ENCODE measurements at places on chromosomes 12 and 14. TPM values are rescaled to one million over a fixed set of nuclear protein-coding genes. Genes with fewer than 3 reads are reported as not detected.

DNA sequence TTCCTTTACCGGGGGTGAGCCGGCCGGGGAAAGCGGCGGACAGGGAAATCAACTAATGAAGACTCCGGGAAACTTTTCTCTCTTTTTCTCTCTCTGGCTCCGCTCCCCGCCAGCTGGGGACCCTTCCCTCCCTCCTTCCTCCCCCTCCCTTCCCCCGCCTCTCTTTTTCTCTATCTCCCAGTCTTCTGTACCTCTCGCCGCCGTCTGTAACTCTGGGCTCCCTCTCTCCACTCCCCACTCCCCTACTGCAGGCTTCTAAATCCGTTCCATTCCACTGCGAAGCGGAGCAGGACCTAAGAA lies 6.9 kb upstream of the HOXC11 start:
- H3K27me3 ChIP-seq = peaks cover 77% of the 10 kb centered on the region
- H3K27ac ChIP-seq = no peak overlapping the region
- H3K4me1 ChIP-seq = peaks cover 21% of the 10 kb centered on the region
- H3K4me3 ChIP-seq = no peak overlapping the region
- H3K36me3 ChIP-seq = no peaks in the 10 kb centered on the region

The WASHC3 gene
- total RNA-seq = 51.0 TPM

The ARHGEF25 gene
- total RNA-seq = 0.29 TPM

GRCh38 chr12:19641235-19642080 lies 202.2 kb downstream of the AEBP2 start:
- DNase-seq = no peak
- no peaks in the 10 kb centered on the region for H3K36me3 ChIP-seq
- no peak overlapping the region for H3K27ac ChIP-seq
- H3K4me3 ChIP-seq = no peak overlapping the region
- H3K4me1 ChIP-seq = no peaks in the 10 kb centered on the region
- no peaks in the 10 kb centered on the region for H3K27me3 ChIP-seq

GRCh38 chr14:93994919-93995682 lies 2.0 kb upstream of the CCDC197 start:
- H3K27me3 ChIP-seq = no peaks in the 10 kb centered on the region
- H3K4me1 ChIP-seq = no peaks in the 10 kb centered on the region
- no peaks in the 10 kb centered on the region for H3K36me3 ChIP-seq
- no peak overlapping the region for H3K27ac ChIP-seq

The IL22 gene
- total RNA-seq = not detected

The DNAJC22 gene
- total RNA-seq = not detected

GRCh38 chr14:71610797-71611196 lies 321.4 kb upstream of the RGS6 start:
- H3K27ac ChIP-seq = no peak overlapping the region
- H3K36me3 ChIP-seq = no peaks in the 10 kb centered on the region
- no peaks in the 10 kb centered on the region for H3K4me1 ChIP-seq
- no peak for DNase-seq
- H3K4me3 ChIP-seq = no peak overlapping the region

All from naive thymus-derived CD4-positive, alpha-beta T cell (primary cell).